ENCODE measurements at places on chromosomes 1 and 21. TPM values are rescaled to one million over a fixed set of nuclear protein-coding genes. Genes with fewer than 3 reads are reported as not detected.
A peak's percentile ranks its signal among the peaks of the same experiment; 100 is the strongest.

DNA sequence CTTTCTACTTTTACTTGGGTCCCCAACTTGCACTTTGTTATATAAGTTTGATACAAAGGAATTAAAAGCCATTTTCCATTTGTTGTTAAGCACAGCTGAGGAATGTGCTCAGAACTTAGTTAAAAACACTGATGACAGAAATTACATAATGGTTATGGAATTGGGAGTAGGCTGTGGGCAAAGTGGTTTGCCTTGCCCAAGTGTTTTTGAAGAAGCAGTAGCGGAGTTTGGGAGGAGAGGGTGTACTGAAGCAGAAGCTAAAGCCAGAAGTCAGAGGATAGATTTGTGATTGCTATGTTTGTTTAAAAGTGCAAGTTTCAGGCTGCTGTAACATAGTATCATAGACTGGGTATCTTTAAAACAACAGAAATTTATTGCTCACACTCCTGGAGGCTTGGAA lies 391.8 kb downstream of the DUSP10 start:
- no peak for DNase-seq

DNA sequence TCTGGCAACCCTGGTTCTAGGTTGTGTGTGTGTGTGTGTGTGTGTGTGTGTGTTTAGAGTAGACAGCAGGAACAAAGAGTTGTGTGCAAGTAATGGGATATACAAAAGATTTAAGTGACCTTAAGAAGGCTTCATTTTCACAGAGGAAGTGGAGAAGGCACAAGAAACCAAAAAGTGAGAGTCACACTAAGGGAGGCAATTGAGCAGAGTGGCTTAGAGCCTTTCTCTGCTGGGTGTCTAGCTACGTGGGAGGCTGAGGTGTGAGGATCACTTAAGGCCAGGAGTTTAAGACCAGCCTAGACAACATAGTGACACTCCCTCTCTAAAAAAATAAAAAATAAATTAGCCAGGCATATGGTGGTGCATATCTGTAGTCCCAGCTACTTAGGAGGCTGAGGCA lies 44.4 kb upstream of the HAO2 start:
- DNase-seq = no peak

Gene IQCC
- total RNA-seq = 1.0 TPM

DNA sequence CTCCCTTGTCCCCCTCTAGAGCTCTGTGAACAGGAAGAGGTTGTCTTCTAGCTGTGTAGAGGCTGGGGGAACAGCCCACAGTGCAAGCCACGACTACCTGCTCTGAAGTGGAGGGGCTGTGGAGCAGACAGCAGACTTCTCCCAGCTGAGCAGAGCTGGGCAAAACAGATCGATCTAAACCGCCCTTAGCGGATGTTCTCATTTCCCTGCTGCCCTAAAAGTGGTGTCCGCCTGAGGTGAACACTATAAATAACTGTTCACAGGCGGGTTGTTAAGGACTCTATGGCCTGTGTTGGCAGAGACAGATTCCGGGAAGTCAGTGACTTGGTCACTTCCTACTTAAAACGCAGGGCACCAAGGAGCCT lies 203.2 kb downstream of the RHOU start:
- DNase-seq = peak; percentile 59

DNA sequence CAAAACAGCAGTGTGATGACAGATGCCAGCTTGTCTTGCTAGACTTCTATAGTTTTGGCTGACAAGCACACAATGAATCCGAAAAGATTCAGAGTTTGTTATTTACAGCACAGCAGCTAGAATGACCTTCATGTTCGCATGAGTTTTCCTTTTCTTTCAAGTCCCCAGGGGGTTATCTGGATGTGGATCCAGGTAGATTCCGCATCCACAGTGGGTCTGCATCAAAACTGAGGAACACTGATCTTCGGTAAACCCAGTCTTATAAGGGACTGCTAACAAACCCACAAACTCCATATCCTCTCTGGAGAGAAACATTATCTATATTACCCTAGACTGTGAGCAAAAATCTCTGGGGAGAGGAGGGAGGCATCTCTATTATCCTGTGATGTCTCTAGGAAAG lies 69.0 kb upstream of the DEPDC1 start:
- no peak for DNase-seq

DNA sequence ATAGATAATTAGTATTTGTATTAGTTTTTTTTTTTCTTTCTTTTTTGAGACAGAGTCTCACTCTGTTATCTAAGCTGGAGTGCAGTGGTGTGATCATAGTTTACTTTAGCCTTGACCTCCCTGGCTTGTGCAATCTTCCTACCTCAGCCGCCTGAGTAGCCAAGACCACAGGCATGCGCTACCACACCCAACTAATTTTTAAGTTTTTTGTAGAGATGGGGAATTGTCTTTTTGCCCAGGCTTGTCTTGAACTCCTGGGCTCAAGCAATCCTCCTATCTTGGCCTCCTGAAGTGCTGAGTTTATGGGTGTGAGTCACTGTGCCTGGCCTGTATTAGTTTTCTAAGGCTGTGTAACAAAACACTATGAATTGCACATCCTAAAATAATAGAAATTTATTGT lies 58.3 kb downstream of the MSH4 start:
- no peak for DNase-seq

DNA sequence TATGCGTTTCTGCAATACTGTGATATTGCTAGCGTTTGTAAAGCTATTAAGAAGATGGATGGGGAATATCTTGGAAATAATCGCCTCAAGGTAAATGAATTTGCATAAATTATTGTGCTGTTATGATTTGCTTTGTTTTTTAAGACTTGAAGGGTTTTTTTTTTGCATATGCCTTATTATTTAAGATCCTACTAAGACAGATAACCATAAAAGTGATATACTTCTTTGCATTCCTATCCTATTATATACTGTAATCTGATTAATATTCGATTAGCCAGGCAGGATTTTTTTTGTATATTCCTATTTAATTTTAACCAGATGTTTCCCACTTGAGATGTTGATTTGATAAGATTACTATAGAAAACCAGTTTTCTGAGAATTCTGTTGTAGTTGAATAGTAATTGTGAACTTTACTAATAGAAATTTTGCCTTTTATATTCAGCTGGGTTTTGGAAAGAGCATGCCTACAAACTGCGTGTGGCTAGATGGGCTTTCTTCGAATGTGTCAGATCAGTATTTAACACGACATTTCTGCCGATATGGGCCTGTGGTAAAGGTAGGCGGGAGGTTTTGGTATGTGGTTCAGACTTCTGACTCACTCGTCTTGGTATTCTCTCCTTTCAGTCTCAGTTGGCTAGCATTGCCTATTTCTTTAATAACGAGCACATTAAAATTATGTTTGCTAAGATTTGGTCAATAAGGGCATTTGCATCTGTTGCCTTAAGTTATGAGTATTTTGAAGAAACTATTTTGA lies 56.8 kb downstream of the ZBTB17 start:
- DNase-seq = no peak

Gene MAP3K21
- 1.4 TPM for total RNA-seq

Gene FMO5
- total RNA-seq = 3.6 TPM

DNA sequence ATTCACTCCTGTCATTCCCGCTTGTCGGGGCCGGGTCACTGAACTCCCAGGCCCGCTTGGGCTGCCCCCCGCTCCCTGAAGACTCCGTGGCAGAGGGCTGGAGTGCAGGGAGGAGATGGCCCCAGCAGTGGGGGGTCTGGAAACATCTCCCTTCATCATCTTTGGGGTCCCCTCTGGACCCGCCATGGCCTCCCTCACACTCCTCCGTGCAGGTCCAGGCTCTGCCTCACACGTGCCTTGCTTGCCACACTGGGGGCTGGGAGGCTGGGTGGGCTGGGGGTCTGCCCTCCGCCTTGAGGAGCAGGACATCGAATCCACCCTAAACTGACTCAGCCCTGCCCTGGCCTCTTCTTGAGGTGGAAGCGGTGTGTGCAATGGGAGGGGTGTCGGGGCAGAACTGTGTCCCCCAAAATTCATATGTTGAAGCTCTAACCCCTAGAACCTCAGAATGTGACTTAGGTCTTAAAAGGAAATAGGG lies 35.2 kb downstream of the POFUT2 start:
- DNase-seq = no peak

Gene SLC44A5
- 1.7 TPM for total RNA-seq

DNA sequence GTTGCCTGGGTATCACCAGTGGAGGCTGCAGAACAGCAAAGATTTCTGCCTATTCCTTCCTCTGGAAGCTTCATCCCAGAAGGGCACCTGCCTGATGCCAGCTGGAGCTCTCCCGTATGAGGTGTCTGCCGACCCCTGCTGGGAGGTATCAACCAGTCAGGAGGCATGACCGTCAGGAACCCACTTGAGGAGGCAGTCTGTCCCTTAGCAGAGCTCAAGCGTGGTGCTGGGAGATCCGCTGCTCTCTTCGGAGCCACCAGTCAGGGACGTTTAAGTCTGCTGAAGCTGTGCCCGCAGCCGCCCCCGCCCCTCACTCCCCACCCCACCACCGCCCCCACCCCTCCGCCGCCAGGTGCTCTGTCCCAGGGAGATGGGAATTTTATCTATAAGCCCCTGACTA lies 23.1 kb upstream of the HFM1 start:
- no peak for DNase-seq

Gene GLMP
- 48.3 TPM for total RNA-seq

GRCh38 chr1:30039354-30040080 lies 683.9 kb downstream of the MATN1 start:
- DNase-seq = no peak

- no peak for DNase-seq
Measured at GRCh38 chr21:39082656-39083376, 100.4 kb downstream of the PSMG1 start.

DNA sequence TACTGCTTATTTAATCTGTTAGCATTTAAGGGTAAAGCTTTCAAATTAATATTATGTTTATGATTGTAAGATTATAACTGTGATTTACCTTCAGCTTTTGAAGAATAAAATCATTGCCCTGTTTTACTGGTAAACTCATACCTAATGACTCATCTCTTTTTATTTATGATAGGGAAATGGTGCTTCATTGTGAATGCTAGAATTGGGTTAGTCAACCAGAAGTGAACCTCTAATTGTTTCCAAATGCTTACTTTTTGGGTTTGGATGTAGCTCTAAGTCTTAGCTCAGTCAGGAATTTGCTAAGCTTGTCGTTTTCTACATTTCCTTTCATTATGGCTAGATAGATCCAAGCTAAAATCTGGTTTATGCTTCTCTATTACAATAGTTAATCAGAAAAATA lies 59.4 kb downstream of the SLC30A7 start:
- DNase-seq = peak; percentile 77

Gene CDCA8
- total RNA-seq = 3.7 TPM

- no peak for DNase-seq
Measured at GRCh38 chr1:153072806-153073726, 1.7 kb upstream of the SPRR2B start.

- DNase-seq = no peak
Measured at GRCh38 chr1:220652995-220653394, 37.2 kb upstream of the C1orf115 start.

Gene FBXO44
- total RNA-seq = 15.8 TPM

DNA sequence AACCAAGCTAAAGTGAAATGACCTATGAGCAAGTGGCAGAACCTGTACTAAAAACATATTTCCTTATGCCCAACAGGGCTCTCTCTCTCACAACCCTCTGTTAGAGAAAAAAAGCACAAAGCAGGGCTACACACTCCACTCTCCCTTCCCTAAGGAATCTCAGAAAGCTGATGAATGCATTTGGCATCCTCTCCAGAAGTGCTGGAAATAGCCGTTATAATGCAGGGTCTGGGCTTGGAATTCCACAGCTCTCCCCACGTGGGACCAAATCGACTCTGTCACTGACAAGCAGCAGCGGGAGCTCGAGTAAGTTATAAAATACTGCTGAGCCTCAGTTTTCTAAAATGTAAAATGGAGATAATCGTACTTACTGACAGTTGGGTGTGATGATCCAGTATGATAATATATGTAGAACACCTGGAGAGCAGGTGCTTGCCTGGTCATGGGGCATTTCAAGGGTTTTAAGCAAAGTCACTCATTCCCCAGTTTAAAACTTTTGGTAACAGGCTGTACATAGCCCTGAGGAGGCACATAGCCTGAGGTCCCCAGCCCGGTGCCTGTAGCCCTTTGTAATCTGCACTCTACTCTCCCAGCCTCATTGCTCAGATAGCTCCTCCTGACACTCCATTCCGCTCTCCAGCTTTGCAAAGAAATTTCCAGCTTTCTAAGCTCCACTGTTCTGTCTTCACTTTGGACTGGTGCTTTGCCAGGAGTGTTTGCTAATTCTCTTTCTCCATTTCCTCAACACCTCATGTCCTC lies 175.6 kb upstream of the DAB1 start:
- DNase-seq = no peak

- no peak for DNase-seq
Measured at GRCh38 chr1:7789828-7790227, 5.7 kb downstream of the PER3 start.

Gene CRB1
- not detected for total RNA-seq

Gene HSPA13
- total RNA-seq = 47.9 TPM

DNA sequence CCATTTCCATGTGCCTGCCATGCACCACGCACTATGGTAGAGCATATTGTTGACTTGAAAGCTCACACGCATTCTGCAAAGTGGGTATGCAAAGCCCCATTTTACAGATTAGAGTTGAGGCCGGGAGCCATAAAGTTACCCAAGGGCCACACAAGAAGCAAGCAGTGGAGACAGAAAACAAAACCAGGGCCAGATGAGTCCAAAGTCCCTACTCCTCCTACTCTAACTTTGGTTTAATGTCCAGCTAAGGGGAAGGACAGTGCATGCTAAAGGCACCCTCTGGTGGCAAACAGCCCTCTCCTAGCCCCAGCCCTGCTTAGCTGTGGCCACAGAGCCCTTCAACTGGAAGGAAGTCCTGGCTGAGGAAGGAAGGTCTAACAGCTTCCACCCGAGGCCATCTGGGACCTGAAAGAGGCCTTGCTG lies 74.9 kb downstream of the SLC66A1 start:
- no peak for DNase-seq

Gene SPATC1L
- 6.1 TPM for total RNA-seq

- DNase-seq = no peak
Measured at GRCh38 chr1:22291494-22291893, 148.6 kb upstream of the WNT4 start.

- DNase-seq = peak; percentile 55
Measured at GRCh38 chr21:42833439-42833815, 45.9 kb downstream of the WDR4 start.
